Activated T-cell treated with anti-CD3 and anti-CD28 coated beads for 1 hour (primary cell): ENCODE measurements at places on chromosomes 3 and 15.
A peak's percentile ranks its signal among the peaks of the same experiment; 100 is the strongest.

DNA sequence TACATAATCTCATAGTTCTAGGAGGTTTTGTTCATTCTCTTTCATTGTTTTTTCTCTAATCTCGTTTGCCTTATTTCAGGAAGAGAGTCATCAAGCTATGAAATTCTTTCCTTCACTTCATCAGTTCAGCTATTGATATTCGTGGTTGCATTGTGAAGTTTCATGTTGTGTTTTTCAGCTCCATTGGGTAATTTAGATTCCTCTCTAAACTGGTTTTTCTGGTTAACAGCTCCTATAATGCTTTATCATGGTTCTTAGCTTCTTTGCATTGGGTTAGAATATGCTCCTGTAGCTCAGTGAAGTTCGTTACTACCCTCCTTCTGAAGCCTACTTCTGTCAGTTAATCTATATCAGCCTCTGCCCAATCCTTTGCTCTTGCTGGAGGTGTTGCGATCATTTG lies 69.4 kb upstream of the CD96 start:
- no peak for DNase-seq

- DNase-seq: no peak
These were observed 203.5 kb downstream of the UBE2E2 start for GRCh38 chr3:23406601-23407000.

DNA sequence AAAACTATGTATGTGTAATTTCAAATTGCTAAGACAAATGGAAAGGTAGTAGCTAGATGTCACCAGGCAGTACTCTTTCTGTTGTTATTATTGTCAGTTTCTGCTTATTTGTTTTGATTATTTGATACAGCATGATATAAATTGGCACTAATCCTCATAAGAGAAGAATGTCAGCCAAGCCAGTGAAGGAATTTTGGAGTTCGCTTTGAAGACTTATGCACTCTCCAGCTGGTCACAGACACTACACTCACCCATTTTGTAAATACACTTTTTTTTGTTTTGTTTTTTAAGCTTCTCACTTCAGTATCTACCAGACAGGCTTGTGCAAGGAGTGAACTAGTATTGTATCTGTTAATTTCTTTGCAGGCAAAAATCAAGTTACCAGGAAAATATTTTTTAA lies 180.2 kb upstream of the TTC14 start:
- no peak for DNase-seq

DNA sequence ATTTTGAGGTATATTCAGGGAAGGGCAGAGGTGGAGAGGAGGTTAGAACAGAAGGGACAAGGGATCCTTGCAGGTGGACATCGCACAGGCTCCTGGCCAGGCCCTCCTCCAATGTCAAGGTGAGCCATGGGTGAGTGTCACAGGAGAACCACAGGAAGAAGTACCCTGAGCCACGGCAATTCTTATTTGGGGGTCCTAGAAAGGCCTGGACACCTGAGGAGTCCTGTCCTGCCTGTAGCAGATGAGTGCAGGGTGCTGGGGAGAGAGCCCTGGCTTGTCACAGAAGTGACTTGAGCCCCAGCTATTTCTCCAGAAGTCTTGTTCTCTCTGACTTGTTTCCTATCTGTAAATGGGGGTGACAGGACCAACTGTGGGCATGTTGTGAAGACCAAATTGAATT lies 4.3 kb downstream of the SLC6A20 start:
- DNase-seq: no peak

DNA sequence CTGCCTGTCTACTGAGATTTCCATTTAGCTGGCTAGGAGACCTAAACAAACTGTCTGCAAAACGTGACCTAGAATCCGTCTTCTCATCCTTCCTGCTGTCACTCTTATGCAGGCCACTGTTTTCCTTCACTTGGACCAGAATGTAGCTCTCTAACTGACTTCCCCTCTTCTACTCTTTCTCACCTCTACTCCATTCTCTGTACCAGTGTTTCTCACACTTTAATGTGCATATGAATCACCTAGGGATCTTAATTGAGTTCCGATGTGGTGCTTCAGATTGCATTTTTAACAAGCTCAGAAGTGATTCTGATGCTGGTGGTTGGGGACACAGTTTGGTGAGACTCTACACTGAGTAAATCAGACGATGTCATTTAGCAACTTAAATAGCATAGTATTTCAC lies 1.6 kb upstream of the GBE1 start:
- no peak for DNase-seq

DNA sequence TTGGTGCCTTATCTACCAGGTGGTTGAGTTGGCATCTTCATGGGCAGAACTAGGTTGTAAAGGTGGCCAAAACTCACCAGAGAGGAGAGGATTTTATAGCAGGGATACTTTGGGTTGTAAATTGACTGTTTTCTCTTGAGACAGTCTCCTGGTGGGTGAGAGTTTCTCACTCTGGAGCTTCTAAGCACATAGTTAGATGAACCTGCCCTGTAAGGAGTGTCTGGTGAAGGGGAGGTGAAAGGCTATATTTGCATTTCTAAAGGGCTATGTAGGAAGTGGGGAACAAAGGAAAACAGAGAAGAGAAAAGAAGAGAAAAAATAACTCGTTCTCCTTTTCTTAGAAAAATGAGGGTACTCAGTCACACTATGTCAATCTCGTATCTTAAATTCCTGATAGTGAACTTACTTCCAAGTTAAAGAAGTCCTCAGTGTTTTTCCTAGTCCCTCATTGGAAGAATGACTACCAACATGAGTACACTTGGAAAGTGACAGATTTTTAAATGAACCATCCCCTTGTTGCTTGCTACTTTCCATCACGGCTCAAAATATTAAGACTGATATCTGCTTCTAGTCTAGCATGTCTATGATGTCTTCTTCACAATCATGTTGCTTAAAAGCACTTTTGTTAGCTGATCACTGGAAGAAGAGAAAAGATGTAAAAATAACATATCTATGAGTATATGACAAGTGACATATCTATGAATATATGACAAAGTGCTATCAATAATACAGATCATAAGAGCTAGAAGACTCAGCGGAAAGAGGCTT lies 113.8 kb upstream of the P2RY1 start:
- no peak for DNase-seq

- no peak for DNase-seq
These were observed 129.1 kb downstream of the NTRK3 start for GRCh38 chr15:88127432-88127790.

DNA sequence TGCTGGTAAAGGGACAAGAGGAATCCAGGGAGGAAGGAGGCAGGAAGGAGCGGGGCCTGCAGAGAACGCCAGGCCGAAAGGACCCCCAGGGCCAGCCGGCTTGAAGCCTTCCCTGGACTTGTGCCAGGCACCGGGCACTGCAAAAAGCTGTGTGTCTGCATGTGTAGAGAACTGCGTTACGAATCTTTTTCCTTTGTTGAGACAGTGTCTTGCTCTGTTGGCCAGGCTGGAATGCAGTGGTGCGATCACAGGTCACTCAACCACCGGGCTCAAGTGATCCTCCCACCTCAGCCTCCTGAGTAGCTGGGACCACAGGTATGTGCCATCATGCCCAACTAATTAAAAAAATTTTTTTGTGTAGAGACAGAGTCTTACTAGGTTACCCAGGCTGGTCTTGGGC lies 17.0 kb upstream of the MUC4 start:
- DNase-seq: no peak

DNA sequence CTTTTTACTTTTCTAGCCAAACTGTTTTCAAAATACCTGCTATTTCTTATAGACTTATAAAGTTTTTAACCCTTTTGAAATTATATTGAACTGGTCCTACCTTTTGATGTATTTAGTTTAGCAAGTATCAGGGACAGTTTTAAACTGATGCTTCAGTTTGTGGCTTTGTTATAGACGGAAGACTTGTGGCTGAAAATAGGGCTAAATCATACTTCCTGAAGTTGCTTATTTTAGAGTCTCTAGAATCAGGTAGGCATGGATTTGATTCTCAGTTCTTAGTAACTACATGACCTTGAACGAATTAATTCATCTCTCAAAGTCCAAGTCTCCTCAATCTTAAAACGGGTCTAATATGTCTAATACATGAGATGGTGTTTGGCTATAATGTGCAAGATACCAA lies 322.8 kb downstream of the RAP2B start:
- no peak for DNase-seq

- no peak for DNase-seq
These were observed 2.4 kb upstream of the PIK3R4 start for GRCh38 chr3:130748981-130749380.

GRCh38 chr3:152183473-152183872 lies 85.3 kb upstream of the MBNL1 start:
- peak; percentile 36 for DNase-seq

- no peak for DNase-seq
These were observed 5.7 kb downstream of the LRIG1 start for GRCh38 chr3:66494959-66495667.

- DNase-seq: no peak
These were observed 593.9 kb downstream of the TUSC7 start for GRCh38 chr3:117303443-117303842.

- DNase-seq: no peak
These were observed 163.3 kb downstream of the ARRDC4 start for GRCh38 chr15:98123834-98124233.

DNA sequence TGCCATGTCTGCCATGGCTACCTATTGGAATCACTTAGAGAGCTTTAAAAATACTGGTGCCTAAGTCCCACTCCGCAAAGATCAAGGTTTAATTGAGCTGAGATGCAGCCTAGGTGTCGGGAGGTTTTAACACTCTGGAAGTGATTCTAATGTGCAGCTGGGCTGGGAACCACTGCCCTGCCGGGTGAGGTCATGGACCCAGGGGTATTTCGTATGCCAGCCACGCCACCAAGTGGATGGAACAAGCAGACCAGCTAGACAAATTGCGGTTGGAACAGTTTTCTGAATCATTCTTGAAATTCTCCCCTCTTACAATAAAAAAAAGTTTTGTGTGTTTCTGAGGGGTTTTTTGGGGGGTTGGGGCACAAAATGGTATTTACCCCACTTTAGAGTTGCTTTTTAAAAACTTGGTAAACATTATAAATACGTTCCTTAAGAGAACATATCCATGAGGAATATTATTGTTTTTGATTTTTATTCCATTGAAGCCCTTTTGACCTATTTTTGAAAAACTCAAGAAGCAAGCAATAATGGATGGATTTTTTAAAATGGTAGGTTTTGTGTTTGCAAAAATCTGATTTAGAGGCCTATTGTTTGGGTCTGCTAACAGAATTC lies 66.2 kb upstream of the CSTA start:
- DNase-seq: no peak

GRCh38 chr3:31247850-31248562 lies 284.7 kb upstream of the STT3B start:
- no peak for DNase-seq

DNA sequence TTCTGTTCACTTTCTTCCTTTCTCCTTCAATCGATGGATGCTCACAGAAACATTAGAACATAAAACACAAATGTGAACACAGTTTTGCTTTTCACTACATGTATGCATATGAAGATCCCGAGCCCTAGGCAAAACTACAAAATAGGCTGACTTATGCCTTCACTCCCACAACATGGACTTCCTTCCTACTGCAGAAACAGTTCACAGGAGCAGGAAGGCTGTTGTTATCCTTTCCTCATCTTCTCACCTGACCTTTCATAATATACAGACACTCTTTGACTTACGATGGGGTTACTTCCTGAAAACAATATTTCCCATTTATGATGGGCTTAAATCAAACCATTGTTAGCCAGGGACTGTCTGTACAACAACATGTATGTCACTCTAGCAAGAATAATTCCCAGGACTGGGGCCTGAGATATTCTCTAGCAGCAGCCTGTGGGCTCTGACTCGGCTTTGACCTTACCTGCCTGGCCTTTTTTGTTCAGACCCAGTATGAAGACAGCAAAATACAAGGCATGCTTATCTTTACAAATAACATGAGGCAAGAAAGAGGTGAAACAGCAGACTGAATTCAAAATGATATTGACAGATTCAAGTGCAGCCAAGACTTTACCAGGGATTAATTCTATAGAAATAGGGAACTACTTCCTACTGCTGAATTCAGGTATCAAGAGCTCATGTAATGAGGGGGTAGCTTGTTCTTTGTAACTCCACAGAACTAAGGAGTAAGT lies 51.8 kb upstream of the PLXND1 start:
- DNase-seq: no peak

- no peak for DNase-seq
These were observed 34.4 kb downstream of the FSIP1 start for GRCh38 chr15:39748276-39748675.

DNA sequence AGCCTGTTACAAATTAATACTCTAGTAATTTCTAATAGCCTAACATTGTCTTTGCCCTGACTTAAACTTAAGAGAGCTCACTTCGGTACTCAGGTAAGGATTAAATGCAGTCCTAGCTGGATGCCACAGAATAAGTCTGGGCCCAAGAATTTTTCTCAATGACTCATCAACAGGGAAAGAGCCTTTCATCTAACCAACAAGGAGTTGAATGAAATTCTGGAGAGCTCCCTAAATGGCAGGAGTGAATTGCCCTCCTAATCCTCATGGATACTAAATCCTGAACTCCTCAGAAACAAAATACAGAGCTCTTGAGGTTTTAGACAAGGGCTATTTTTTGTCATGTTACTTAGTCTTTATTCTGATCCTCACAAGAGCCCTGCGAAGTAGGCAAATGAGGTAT lies 159.5 kb downstream of the PLCH1 start:
- no peak for DNase-seq

DNA sequence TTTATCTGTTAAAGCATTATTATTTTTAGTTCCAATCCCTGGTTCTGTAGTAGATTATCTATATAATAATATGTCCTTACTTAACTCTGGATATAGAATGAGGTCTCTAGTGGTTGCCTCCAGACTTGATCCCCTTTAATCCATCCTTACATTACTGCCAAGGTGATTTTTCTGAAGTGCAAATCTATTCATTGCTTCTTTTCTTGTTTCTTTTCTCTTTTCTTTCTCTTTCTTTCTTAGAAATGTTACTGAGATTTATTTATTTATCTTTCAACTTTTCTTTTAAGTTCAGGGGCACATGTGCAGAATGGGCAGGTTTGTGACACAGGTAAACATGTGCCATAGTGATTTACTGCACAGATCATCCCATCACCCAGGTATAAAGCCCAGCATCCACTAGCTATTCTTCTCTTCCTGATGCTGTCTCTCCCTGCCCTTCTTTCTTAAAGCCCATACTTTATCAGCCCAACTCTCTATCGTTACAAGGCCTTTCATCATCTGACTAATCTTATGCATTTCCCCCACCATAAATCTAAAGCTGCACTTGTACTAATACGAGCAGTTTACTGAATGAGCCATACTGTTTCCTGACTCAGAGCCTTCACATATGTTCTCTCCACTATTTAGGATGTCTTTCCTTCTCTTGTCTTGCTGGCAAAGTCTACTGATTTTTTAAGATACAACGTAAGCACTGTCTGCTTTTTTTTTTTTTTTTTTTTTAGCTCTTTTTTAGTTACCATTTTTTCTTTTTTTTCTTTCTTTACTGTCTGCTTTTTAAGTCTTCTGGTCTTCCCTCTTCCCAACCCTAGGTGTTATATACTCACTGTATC lies 4.6 kb downstream of the GLCE start:
- DNase-seq: no peak

GRCh38 chr15:37014137-37014536 lies 86.2 kb downstream of the MEIS2 start:
- no peak for DNase-seq

DNA sequence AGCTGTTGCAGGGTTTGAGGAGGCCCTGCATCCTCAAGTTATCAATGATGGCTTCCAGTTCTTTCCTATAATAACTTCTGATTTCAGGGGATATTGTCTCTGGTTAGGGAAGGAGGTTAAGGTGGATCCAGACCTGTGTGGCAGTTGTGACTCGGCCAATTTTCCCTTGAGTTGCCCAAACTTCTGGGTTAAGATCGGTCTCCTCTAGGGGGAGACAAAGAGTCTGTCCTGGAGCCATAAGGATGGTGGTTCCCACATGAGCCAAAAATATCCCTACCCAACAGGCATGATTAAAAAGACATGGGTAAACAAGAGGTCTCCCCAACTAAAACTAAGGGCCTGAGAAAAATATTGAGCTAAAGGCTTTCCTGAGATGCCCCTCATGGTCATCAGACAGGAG lies 227.5 kb upstream of the MDFIC2 start:
- DNase-seq: no peak
